ENCODE measurements at places on chromosomes 4 and X.

DNA sequence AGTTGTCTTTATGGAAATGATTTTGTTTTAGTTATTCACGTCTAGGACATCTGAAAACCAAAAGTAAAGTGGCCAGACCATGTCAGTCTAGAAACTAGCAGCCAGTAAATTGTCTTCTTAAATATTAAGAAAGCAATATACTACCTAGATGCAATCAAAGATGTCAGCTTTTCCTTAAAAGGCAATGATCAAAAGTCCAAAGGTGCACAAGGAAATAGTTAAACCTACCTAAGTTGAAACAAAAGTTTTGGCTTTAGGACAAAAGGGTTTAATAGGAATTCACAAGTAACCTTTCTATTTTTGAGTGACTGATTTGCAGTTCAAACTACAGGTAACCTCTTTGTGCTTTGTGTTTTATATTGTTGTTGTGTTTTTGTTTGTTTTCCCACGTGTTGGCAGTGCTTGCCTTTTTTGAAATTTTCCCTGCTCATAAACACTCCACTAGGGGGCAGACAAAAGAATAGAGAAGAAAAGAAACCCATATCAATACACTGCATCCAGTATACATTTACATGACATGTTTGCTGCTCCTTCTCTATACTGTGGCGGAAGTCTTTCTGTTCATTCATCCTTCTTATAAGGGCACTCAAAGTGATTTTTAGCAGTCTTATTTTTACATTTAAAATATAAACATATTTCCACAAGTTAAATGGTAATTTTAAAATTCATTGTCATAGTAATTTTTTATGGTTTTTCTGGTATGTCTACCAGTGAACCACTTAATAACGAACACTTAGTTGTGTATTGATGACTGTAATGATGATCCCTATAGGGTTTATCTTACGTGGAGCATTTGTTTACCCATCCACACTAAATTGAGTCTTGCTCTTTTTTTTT, 62.7 kb downstream of the GAB1 start:
- DNase-seq, result no peak

GRCh38 chr4:85778632-85779131, 303.7 kb downstream of the ARHGAP24 start:
- no peak for DNase-seq

- peak; percentile 56 for DNase-seq
These were observed 169.0 kb upstream of the BCOR start for GRCh38 chrX:40266490-40267333.

GRCh38 chr4:88188738-88189417, 30.4 kb upstream of the ABCG2 start:
- DNase-seq, result no peak

DNA sequence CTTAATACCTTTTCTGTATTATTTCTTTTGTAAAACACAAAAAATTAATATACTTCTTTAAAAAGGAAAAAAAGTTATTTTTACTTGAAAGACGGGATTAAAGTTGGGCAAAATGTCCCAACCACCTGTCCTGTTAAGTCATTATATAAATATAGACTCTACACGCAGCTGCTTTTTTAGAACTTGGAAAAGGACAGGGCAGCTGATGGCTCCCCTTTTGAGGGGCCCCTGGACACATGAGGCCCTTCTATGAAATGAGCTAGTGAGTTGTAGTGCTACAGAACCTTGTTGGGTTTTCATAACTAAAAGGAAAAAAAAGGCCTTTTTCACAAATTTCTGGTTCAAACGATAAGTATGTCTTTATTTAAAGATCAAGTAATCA, 600 bp upstream of the BEX2 start:
- no peak for DNase-seq

DNA sequence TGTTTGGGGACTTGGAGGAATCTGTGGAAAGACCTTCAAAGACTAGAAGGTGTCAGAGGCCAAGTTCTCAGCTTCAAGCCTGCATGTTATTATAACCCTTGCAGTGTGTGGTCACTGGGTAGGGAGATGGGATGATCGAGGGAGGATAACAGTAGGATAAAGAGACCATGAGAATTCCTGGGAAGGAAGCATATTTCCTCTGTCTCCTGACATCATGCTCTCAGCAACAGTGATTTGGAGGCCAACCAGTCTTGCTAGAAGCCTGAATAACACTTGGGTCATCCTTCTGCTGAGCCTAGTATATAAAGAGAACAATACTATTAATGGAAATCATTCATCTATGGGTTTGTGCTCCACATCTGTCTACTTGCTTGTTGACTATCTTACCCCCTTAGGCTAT, 40.9 kb upstream of the ANXA3 start:
- no peak for DNase-seq

DNA sequence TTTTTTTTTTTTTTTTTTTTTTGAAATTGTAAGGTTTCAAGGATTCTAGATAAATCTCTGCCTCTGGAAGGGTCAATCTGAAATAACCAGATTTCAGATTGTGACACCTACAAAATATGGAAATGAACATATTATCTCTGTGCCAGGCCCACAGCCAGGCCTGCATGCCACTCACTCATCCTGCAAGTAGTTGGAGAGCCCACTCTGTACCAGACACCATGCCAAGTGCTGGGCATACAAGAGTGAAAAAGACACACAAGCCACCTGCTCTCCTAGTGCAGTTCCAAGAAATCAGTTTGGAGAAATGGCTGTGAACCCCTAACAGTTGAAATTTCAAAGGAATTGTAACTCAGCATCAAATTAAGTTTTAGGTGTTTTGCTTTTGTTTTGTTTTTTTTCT, 145.9 kb upstream of the NOCT start:
- DNase-seq, result no peak

DNA sequence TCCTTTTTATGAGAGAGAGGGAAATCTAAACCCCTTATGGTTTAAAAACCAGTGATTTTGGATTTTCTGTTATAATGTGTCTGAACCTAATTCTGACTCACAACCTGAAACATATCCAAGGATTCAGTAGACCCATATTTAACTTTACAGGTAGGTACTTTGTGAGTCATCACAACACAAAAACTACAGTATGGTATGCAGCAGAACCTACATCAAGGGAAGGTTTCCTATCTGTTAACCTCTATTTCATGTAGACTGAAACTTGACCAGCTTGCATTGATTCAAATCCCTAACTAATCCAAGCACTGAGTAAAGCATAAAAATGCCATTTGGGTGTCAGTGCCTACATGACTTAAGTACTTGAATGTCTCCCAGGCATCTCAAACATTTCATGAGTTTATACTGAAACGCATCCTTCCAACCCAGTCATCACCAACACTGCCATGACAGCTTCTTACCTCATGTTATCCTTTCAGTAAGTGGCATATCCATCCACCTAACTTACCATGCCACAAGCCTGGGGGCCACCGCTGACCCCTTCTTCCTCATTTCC, 4.3 kb upstream of the ARHGAP10 start:
- DNase-seq, result no peak

DNA sequence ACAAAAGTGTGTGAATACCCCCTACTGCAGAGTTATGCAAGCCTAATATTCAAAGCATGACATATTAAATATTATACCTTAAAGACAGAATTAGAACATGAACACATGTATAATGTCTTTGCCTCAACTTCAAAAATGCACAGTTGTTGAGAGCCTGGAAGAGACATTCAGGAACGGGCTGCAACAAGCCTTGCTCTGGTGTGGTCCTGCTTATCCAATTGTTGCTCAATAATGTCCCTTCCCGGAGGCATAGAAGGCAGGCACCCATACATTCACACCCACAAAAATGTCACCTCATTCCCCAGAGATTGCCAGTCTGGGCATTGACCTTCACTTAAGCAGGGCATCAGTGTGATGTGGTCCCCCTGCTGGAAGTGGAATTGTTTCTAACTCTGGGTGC, 238.8 kb downstream of the CBR4 start:
- no peak for DNase-seq

DNA sequence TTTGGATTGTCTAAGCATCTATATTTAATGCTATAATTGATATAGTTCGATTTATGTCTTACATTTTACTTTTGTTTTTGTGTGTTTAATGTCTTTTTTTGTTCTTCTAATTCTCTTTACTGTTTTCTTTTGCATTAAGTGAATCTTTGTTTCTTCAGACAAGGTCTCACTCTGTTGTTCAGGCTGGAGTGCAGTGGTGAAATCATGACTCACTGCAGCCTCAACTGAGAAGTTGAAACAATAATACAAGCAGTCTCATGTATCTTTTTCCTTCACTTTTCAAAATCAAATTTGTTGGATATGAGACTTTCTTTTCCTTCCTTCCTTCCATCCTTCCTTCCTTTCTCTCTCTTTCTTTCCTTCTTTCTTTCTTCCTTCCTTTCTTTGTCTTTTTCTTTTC, 1401.6 kb downstream of the ADGRL3 start:
- DNase-seq, result no peak

DNA sequence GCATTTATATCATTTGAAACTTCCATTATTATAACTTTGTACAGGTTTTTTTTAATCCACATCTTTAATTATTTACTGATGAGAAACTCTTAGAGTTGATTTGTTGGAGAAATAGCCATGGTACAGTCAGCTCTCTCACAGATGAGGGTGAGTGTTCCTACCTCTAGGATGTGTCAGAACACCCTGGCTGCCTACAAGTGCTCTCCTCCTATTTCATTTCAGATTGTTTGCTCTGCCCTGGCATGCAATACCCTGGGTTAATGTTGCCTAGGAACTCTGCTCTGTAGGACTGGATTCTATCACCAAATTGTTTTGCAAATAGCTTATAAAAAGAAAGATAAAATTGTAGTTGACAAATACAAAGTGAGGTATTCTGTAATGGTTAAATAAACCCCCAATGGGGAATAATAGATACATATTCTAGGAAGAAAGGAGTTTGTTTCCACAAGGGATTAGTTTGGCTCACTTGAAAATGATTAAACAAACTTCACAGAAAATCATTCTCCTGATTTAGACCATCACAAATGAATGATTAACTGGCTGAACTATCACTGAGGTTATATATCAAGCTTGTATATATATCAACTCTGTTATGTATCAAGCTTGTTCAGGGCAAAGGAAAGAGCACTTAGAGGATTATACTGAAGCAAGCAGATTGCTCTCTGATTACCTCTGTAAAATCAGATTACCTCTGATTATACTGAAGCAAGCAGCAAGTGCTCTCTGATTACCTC, 150.0 kb downstream of the PDE5A start:
- DNase-seq, result no peak

Data from HuH-7.5 (cell line).